NCI-H2081 (cell line): ENCODE measurements at places on chromosomes 2 and 18.

DNA sequence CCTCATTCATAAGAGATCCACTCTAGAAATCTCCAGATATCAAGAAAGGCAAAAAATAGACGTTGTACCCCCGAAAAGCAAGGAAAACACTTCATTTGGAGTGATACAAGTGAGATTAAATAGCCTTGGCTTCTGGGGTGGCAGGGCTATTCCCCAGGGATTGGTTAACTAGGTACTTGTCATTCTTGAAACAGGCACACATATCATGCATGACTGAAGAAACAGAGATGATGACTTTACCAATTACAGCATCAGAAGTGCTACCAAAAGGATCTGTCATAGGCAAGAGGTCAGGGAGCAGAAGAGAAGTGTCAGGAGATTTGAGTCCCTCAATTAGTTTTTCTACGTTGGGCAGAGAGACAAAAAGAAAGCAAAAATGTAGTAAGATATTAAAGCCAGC, 45.2 kb upstream of the NFU1 start:
- no peak for DNase-seq

GRCh38 chr2:135825550-135826176, 11.3 kb downstream of the LCT start:
- no peak for DNase-seq

DNA sequence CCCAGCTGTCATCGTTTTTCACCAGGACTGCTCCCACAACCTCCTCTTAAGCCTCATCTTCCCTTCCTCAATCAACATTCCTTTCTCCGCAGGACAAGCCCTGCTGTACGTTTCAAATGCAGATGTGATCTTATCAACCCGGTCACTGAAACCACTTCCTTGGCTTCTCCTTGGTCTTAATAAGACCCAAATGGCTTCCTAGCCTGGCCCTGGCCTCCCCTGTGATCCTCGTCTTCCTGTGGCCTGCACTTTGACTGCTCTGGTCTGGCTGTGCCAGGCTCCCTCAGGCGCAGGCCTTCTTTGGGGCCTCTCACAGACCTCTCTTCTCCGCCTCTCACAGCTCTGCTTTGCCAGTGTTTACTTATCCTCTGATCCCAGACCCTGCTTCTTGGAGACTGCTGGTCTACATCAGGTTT, 4.7 kb upstream of the ADNP2 start:
- no peak for DNase-seq

- DNase-seq: no peak
These were observed 241.4 kb upstream of the FBXO11 start for GRCh38 chr2:48147719-48148118.

DNA sequence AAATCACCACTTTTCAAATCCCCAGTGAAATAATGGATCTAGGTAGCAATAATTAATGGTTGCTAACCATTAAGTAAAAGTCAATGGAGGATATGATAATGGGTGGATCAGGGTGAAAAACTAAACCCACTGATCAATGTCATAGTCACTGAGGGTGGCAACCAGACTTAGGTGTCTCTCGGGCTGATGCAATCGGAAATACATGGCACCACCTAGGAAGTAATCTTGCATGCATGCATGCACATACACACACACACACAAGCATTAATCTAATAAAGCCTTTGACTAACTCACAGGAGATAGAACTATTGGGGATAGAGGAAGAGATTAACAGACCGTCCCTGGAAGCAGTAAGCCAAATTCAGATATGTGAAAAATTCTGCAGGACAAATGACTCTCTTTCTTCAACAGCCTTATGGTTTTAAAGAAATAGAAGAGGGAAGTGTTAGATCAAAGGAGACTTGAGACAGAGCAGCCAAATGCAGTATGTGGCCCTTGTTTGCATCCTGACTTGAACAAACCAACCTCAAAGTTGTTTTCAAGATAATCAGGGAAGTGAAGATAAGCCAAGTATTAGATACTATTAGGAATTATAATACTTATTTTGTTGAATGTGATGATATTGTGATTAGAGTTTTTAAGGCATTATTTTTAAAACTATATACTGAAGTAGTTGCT, 186.0 kb upstream of the RMP24 start:
- no peak for DNase-seq

GRCh38 chr2:88053296-88053695, 2.3 kb downstream of the KRCC1 start:
- DNase-seq: no peak

DNA sequence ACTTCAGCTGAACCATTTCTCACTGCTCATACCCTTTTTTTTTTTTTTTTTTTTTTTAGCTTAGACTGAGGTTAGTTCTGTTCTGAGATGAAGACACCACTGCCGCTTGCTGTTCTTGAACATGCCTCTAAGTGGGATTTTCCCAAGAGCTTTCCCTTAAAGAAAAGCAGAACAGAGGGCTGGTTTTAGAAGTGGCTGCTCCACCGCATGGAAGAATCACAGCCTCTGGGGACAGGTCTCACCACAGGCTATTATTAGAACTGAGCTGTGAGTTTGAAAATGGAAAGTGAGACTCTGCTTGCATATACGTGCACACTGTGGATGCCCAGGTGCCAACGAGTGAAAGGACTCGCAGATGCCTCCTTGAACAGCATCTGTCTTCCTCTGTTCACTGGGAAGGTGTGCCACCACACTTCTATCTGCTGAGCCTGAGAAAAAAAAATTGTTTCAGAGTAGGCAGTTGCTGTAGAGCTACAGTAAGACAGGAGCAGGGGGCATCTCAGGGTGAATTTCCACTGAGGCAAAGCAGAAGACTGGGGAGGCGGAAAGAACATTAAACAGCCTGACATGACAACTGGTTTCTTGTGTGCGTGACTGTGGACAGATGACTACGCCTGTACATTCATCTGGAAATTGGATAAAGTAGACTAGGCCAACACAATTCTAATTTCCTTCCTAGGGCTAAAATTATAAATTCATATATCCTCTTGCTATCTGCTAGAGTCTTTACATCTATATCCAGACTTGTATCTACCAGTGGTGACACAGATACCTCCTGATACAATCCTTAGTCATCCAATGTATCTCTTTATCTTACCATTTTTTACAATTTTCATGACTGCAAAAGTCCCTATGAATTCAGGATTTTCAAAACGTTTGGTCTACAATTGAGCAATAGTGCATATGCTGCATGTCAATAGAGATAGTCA, 1045.7 kb upstream of the CELF4 start:
- no peak for DNase-seq

DNA sequence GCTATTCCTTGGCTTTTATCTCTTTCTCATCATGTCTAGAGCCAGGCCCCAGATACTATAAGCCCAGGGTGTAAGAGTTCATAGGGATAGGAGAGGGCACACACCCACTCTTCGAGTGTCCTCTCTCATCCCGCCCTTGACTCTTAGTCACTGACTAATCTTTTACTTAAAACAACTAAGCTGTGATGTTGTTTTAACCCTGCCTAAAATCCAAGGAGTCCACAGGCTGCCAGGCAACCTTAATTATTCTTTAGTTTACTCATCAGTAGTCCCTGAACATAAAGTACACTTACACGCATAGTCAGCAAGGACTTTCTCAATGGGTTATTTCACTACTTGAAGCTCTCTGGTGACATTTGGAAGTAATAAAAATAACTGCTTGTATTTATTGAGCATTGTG, 28.4 kb downstream of the GREB1L start:
- DNase-seq: no peak

DNA sequence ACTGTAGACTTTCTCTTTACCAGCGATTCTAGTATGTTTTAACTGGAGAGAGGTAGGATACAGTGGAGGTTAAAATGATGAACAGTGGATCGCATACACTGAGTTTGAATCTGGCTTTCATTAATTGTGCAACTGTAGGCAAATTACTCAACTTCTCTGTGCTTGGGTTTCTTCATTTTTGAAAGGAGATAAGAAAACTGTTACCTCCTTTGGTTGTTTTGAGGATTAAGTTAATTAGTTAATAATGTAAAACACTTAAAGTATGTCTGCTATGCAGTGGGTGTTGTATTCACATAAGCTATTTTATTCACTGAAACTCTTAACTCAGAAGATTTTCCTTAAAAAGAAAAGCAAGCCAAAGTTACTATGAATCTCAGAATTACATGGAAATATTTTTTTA, 111.8 kb upstream of the CYP20A1 start:
- DNase-seq: no peak

DNA sequence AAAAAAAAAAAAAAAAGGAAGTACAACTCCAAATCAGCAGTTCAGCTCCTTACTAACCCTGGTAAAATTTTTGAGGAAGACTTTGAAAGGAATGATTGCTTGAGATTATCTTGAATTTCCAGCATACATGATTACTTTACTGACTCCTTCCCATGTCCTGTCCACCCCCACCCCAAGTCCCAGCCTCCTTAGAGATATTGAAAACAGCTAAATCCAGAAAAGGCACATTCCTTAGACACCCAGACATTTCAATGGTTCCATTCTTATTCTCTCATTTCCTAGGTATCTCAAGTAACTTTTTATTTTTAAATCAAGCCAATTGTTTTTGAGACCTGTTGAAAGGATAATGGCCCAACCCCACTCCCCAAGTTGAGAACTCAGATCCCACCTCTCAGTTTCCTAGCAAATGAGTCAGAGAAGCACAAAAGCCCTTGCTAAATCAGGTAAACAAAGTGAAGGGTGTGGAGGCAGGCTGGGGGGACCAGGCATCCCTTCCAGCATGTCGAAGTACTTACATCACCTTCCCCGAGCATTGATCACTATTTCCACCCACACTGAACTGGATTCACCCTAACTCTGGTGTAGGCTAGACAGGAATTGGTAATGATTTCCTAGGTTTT, 95.4 kb upstream of the FZD7 start:
- DNase-seq: no peak

DNA sequence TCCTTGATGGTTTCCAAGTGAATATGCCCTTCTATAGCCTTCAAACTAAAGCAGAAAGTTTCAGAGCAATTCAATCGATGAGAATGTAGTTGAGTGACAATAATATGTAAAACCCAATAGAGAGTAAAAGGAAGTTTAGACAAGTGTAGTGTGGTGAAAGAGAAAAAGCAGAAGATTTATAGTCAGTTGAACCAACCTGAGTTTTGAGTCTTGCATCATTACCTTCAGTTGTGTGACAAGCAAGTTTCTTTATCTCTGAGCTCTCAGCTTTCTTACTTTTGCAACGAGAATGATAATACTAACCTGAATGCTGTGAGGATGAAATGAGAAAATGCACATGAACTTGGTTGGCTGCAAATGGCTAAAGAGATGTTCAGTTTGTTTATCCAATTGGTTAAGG, 40.6 kb upstream of the TMEM247 start:
- DNase-seq: no peak
